Germinal center (tissue), 1 donor: ENCODE measurements at places on chromosomes 7 and 10.

GRCh38 chr10:52215745-52216361 lies 98.2 kb upstream of the DKK1 start:
- peak; percentile 36 for DNase-seq

- DNase-seq: peak; percentile 73
Observed at GRCh38 chr10:11625019-11625735, 13.7 kb upstream of the USP6NL start.

- DNase-seq: peak; percentile 53
Observed at GRCh38 chr7:140475747-140476333, 3.5 kb downstream of the MKRN1 start.

DNA sequence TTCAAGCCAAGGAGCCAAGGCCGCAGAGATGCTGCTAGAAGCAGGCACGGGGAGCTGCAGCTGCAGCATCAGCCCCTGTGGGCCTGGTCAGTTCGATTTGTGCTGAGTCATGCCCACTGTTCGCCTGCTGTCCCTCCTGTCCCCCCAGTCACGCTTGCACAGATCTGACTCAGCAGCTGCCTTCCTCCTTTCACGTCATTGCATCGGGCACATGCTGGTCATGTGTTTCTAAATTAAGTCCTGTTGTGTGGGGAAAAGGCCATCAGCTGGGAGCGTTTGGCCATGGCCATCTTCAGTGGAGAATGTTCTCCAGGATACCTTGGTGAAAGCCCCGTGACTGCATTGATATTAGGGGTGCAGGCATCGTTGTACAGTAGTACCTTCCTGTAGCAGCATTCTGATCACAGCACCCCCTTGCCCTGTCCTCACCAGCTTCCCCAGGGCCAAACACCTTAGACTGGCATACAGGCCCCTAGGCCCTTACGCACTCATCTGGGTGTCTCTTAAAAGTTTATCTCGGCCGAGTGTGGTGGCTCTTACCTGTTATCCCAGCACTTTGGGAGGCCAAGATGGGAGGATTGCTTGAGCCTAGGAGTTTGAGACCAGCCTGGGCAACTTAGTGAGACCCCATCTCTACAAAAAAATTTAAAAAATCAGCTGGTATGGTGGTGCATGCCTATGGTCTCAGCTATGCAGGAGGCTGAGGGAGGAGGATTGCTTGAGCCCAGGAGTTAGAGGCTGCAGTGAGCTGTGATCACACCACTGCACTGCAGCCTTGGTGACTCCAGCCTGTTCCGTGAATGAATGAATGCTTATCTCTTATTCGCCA lies 23.2 kb downstream of the POR start:
- no peak for DNase-seq

- no peak for DNase-seq
Observed at GRCh38 chr10:77381750-77382149, 255.9 kb downstream of the KCNMA1 start.

DNA sequence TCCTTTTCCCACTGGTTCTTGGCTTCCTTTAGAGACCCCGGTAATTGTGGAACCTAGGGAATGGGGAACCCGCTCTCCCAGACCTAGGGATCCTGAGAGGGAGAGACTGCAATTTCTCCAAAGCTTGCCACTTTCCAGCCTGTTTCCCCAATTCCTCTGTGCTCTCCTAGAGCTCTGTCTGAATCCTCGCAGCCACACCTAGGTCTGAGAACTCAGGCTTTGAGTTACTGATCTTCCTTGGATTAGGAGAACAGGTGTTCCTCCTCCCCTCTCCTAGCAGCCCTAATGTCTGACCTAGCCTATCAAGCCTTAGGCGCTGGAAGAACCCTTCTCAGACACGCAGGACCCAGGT lies 20.0 kb downstream of the WNT8B start:
- no peak for DNase-seq

GRCh38 chr10:107952649-107953556 lies 788.4 kb upstream of the SORCS1 start:
- no peak for DNase-seq

DNA sequence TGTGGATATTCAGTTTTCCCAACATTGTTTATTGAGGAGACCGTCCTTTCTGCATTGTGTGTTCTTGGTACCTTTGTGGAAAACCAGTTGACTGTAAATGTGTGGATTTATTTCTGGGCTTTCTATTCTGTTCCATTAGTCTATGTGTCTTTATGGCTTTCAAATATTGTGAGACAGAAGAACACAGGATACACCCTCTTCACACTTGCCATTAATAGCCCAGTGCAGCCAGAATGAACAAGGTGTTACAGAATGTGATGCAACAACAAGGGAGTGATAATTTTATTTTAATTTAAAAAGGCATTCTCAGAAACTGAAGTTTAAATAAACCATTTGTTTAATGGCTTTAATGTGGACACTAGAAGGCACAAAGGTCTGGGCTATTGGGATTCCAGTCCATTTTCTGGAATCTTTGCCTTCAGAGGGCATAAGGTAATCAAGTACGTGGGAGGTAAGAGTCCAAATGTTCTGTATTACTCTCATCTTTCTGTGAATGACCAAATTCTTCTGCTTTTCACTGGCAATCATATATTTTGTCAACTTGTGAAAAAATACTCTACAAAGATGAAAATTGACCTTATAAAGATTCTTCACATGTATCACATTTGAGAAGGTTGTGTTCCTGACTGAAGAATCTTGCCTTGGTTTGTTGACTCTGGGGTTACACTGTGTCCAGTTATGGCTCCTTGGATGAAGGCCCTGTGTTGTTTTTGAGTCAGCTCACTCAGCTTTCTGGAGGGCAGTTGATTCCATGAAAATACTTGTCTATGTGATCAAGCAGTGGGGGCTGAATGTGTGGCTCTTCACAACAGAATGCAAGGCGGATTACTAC lies 962.7 kb downstream of the LRMDA start:
- no peak for DNase-seq

- DNase-seq: no peak
Observed at GRCh38 chr7:44980393-44981034, 1.7 kb upstream of the MYO1G start.

DNA sequence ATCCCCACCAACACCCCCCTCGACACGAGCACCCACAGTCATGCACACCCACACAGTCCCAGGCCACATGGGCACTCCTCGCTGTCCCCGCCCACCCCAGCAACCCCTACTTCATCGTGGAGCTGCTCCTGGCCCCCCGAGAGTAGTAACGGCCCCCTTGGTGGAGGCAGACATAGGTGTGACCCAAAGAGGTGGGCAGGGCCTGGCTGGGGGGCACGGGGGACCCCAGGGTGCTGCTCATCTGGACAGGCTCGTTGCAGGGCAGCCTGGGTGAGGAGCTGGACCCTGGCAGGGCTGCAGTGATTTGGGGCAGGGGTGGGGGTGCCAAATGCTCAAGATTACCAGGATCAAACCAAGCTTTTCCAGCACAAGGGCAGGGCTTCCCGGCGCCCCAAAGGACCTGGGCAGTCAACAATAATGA lies 42.4 kb upstream of the ZMIZ1 start:
- DNase-seq: no peak

DNA sequence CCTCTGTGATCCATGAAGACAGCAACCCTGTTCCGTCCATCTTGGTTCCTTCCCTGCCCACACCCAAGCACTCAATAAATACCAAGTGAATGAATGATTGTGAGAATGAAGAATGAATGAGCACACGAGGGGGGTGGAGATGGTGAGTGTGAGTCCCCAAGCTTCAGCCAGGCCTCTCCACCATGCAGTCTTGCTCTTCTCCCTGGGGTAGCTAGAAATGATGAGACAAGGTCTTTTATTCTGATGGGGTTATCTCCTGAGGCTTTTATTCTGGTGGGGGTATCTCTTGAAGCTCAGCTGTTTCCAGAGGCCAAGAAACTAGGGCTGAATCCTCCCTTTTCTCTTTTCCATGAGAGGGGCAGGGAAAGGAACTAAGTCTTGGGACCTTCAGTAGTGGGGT lies 57.0 kb downstream of the ELFN1 start:
- no peak for DNase-seq

- DNase-seq: peak; percentile 85
Observed at GRCh38 chr7:131556053-131556908, at the start of gene PODXL. Gene PODXL (minus strand): TSS chr7:131556628. CDS start chr7:131556359, 269 bp downstream.

GRCh38 chr10:12606461-12606860 lies 257.1 kb downstream of the CAMK1D start:
- no peak for DNase-seq

GRCh38 chr7:42219447-42219846 lies 17.6 kb downstream of the GLI3 start:
- no peak for DNase-seq

DNA sequence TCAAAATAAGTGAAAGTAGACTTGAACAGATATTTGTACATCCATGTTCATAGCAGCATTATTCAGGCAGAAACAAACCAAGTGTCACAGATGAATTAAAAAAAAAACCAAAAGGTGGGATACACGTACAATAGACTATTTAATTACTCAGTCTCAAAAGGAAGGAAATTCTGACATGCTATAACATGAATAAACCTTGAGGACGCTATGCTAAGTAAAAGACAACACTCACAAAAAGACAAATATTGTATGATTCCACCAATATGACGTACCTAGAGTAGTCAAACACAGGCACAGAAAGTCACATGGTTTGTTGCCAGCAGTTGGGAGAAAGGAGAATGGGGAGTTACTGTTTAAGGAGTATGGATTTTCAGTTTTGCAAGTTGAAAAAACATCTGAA lies 18.0 kb upstream of the CFAP70 start:
- no peak for DNase-seq

DNA sequence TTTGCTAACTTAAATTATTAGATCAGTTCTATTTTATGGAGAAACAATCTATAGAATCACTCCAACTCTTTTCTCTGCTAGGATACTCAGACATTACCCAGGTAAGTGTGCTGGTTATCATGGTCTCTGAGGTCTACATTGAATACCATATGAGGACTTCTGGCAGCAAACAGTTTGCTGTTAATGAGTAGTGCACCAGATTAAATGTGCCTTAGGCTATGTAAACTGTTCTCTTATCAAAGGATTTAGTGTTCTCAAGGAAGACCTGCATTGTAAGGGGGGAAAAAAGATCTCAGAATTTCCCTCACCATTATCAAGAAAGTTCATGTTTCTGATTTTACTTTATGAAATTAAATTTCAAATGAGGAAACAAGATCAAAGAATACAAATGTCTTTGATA lies 107.5 kb downstream of the ITGB8 start:
- no peak for DNase-seq

- DNase-seq: no peak
Observed at GRCh38 chr7:50486512-50486911, 36.4 kb upstream of the FIGNL1 start.

DNA sequence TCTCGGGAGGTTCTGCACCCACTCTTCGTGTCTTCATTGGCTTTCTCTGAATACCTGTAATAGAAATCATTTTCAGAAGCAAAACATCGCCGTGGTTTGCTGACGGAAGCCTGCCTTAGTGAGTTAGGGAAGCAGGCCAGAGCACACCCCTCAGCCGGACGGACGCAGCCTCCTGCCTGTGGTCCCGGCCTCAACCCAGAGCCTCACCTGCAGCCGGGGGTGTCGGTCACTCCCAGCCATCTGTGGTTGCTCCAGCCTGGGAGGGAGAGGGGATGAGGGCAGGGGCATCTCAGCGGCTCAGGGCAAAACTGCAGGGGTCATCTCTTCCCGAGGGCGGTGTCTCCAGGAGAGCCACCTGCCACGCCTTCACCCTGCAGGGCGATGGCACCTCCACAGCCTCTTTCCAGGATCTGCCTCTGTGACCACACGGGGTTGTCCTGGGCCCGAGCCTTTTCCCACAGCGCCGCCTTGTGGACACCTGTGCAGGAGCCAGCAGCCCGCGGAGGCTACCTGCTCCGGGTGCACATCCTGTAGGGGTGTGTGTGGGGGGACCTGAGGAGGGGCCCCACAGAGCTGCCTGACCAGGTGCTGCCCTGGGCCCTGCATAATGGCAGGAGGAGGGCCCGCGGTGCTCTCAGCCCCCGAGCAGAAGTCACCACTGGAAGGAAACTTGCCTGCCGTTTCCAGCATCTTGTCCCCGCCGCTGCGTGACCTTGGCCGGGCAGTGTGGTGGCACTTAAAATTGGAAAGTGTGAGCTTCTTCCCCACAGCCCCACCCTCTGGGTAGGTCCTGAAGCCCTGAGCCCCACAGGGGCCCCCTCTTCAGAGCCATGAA lies 21.6 kb upstream of the AP5Z1 start:
- DNase-seq: peak; percentile 85

GRCh38 chr7:23529262-23529859 lies 2.4 kb downstream of the TRA2A start:
- no peak for DNase-seq

DNA sequence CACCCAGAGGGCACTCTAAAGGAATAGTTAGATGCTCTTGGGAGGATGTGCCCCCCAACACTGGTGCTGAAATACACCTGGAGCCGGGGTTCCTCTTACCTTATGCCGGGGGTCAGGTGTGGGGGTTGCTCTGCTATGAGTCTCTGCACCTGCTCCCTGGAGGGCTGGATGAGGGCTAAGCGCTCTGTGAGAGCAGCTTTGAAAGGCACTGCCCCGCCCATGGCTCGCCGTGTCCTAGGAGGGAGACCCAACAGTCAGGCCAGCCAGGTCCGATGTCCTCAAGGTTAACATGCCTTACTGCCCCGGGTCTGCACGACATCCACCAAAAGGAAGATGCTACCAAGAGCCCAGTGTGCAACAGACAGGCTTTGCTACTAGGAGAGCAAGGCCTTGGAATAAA lies 31.7 kb downstream of the PSPH start:
- DNase-seq: no peak
